ENCODE measurements at places on chromosomes 4 and X. TPM values are rescaled to one million over a fixed set of nuclear protein-coding genes. Genes with fewer than 3 reads are reported as not detected.

The PCDH10 gene
- total RNA-seq = 16.4 TPM

The RAB33A gene
- total RNA-seq = 1.3 TPM

The RRH gene
- total RNA-seq = not detected

The CYBB gene
- total RNA-seq = 0.32 TPM

GRCh38 chrX:72475952-72476668 is 96.5 kb downstream of the HDAC8 start:
- no peak for DNase-seq

DNA sequence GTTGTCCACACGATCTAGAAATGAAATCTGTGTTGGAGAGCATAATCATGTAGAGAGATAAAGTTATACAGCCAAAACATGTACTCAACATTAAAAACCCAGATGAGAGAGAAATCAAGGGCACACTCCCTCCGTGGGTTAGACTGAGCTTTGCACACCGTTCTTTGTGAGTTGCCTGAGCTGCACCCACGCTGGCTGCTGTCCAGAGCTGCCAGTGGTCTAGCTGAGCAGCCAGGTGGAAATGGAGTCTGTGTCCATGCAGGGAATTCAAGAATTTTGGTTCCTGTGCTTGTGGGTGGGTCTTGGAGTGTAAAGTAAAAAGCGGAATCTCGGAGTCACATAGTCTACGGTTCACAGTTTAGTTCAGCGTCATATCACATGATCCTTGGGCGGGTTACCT is 84.6 kb downstream of the GPR143 start:
- no peak for DNase-seq

DNA sequence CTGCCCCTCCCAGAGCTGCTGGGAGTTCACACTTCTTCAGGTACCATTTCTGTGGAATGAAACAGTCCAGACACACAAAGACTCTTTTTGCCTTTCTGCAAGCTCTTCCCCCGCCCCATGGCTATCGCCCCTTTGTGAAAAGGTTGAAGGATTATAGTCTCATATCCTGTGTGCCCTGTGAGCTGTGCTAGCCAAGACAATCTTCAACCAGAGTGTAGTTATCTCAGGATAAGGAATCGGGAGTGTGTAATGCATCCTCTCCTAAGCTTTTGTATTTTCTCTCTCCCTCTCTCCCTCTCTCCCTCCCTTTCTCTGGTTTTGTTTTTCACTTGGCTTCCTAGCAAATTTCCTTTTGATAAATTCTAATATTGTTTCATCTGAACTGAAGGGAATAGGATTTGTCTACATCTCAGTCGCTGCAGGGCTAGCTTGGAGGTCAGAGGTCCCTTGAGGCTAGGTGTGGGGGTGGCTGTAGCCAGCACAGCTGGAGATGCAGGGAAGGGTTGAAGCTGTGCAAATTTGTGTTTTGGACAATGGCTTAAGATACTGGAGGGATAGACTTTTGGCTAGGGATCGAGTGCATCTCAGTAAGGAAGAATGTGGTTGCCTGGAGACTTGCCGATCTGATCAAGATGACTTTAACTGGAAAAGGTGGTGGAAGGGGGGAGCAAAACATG is 74.6 kb upstream of the NALF2 start:
- no peak for DNase-seq

- DNase-seq = no peak
Observed at GRCh38 chrX:47218920-47219815, 687 bp downstream of the CDK16 start.

- DNase-seq = no peak
Observed at GRCh38 chr4:27276307-27277073, 415.8 kb downstream of the STIM2 start.

GRCh38 chr4:156313497-156313896 is 359.8 kb upstream of the CTSO start:
- no peak for DNase-seq

- DNase-seq = peak; percentile 24
Observed at GRCh38 chr4:140637836-140638235, 69.1 kb upstream of the UCP1 start.

DNA sequence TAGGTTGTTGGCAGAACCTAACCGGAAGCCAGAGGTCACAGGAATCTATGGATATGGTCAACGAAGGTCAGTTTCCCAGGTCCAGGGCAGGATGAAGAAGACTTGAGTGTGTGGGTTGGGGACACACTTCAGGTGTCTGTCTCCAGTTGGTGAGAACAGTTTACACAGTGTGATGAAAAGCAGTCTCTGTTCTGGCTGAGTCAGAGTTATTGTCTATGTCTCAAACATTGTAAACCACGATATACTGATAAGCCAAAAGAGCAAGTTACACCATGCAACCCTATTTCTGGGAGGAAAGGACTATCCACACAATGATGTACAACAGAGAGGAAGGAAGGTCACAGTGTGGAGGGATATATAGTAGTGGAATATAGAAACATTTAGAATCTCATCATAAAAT is 187.1 kb upstream of the C1QTNF7 start:
- peak; percentile 80 for DNase-seq

GRCh38 chrX:49184294-49185281 is 1.6 kb downstream of the PRICKLE3 start:
- DNase-seq = peak; percentile 92

GRCh38 chr4:12852338-12853307 is 631.5 kb downstream of the RAB28 start:
- peak; percentile 74 for DNase-seq

GRCh38 chr4:15145709-15146108 is 143.4 kb downstream of the CPEB2 start:
- no peak for DNase-seq

- peak; percentile 36 for DNase-seq
Observed at GRCh38 chr4:29538889-29539646, 1181.1 kb upstream of the PCDH7 start.

- DNase-seq = no peak
Observed at GRCh38 chr4:89491761-89492160, 184.2 kb upstream of the GPRIN3 start.

DNA sequence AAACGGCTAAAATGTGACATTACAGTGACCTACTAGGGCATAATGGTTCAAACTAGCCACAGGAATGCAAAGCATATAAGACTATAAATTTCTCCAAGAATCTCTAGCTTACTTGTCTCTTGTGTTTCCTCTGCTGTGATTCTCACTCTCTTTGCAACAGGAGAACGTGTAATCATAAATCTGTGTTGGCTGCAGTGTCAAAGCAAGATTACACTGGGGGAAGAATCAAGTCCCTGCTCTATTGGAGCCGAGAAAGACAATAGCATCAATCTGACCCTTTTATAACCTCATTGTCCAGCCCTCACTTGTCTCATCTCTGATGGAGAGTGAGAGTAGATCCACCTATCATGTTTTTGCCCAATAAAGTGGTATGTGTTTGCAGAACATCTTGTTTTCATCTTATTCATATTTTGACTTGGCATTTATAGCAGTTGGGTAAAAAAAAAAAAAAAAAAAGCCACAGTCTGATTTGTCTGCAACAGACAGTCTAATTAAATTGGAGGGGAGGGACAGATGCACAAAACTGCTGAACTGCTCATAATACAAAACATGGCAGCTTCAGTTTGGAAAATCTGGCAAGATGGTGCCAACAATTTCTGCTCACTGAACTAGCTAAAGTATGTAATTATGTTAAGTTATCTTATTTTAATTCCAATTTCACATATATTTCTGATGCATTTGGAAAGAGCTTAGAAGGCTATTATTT is 165.0 kb upstream of the GABRA2 start:
- DNase-seq = no peak

GRCh38 chr4:138948918-138949317 is 66.7 kb upstream of the NOCT start:
- no peak for DNase-seq

GRCh38 chrX:11129534-11130105 is 18.5 kb downstream of the HCCS start:
- DNase-seq = no peak

DNA sequence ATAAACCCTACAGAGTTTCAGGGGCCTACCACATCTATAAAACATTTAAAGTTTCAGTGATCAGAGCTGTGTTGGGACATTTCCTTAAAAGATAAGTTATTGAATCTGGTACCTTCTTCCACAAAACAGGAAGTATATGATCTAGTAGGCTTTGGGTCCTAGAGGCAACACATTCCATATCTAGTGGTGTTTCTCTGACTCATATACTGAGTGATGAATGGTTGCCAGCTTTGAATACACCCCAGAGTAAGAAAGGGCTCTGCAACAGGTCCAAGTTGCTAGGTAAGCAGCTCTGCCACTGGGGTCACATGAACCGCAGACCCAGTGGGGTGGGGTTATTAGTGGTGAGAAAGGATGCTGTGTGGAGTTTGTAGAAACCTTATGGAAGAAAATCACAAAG is 32.4 kb upstream of the BLTP1 start:
- DNase-seq = no peak
